Cortex of kidney (tissue), 1 donor: ENCODE measurements at places on chromosomes 6 and 20.

DNA sequence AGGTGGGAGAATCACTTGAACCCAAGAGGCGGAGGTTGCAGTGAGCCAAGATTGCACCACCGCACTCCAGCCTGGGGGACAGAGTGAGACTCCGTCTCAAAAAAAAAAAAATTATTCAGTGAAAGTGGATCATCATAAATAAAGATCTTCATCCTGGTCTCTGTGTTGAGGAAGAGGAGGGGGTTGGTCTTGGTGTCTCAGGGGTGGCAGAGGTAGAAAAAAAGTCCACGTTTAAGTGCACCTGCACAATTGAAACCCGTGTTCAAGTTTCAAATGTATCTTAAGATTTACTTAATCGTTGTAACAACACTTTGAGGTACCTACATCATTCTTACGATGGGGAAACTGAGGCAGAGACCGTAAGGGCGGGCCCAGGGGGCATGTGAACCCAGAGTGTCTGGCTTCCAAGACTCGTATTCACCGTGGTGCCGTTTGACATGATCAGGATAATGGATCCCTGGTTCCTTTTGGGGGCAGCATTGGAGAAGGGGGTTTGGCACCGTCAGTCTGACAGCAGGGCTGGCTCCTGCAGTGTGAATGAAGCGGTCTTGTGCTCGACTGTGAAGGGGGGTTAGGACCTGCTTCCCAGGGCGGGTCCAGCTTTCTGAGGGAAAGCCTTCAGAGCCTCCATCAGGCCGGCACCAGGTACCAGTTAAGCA lies 32.9 kb upstream of the ID1 start:
- DNase-seq, result no peak

DNA sequence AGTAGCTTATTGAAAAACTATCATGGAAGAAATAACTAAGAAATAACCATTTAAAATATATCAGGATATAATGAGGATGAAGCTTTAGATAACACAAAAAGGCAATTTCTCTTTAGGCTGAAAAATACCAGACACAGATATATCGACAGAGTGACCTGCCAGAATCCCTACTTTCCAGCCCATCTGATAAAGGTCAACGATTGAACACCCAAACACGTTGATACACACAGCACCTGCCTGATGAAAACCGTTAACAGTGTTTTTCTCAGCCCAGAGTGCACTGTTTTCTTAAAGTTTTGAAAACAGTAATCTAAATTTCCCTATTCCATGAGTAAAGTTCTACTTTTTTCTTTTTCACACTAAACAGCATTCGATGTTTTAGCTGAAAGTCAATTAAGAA lies 143.1 kb upstream of the ESR1 start:
- DNase-seq, result no peak

- no peak for DNase-seq
Measured at GRCh38 chr20:56299362-56299761, 50.8 kb downstream of the MC3R start.

DNA sequence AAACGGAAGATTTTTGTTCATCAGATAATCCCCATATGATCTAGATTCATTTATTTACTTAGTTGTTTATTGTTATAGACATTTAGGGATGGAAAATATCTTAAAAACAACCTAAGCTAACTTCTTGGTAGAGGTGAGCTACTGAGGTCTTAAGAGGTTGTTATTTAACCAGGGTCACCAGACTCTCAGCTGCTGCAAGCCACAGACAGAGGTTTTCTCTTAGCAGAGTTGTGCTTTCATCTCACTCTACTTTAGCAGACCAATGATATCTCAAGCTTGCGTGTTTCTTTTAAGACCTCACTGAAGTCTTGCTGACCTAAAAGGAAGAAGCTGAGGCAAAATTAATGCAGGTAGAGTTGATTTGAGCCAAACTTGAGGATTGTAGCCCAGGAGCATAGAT lies 43.6 kb downstream of the NCOA7 start:
- no peak for DNase-seq

DNA sequence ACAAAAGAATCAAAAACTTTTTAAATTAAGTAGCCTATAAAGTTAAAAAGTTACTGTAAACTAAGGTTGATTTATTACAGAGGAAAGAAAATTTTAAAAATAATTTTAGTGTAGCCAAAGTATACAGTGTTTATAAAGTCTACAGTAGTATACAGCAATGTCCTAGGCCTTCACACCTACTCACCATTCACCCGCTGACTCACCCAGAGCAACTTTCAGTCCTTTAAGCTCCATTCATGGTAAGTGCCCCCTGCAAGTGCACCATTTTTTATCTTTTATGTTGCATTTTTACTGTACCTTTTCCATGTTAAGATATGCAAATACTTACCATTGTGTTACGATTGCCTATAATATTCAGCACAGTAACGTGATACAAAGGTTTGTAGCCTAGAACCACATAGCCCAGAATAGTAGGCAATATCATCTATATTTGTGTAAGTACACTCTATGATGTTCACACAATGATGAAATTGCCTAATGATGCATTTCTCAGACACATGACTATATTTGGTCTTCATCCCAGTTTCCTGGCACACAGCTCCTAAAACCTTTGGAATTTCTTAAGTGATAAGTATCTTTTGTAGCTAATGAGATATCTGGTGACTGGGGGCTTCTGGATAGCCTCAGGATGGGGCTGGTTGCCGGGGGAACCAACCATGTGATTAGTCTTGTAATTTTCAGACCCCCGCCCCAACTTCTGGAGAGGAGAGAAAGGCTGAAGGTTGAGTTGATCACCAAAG lies 111.0 kb downstream of the MRPL14 start:
- DNase-seq, result no peak

GRCh38 chr6:155635416-155635815 lies 179.8 kb upstream of the NOX3 start:
- DNase-seq, result no peak

GRCh38 chr6:118134206-118134605 lies 227.1 kb downstream of the SLC35F1 start:
- no peak for DNase-seq

DNA sequence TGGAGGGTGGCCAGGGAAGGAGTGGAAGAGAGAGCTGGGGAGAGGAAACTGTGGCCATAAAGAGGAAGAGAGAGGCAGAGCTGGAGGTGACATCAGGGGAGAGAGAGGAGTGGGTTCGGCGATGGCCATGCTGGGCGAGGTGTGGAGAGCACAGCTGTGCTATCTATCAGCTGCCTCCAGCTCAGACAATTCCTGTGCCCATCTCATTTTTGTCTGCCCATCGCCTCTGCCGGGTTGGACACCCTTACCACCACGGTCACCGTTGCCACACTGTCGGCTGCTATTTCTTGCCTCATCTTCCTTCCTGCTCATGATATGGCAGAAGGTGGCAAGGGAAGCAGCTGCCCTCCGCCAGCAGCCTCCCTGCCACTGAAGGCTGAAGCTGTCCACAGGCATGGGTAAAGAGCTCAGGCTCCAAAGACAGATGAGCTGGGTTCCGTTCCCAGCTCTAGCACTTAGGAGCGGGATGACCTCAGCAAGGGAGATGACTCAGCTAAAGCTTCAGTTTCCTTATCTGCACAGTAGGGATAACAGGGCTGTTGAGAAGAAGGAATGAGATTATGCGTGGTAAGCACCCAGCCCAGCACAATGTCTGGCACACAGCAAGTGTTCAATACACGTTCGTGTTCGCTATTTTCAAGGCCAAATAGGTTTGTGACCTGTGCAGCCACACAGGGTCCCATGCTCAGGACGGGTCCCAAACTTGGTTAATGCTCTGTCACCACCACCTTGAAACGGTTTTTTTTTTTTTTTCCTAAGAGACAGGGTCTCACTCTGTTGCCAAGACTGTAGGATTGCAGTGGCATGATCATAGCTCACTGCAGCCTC lies 21.9 kb upstream of the TAF8 start:
- no peak for DNase-seq

GRCh38 chr6:40325791-40326190 lies 261.4 kb downstream of the LRFN2 start:
- DNase-seq, result no peak

DNA sequence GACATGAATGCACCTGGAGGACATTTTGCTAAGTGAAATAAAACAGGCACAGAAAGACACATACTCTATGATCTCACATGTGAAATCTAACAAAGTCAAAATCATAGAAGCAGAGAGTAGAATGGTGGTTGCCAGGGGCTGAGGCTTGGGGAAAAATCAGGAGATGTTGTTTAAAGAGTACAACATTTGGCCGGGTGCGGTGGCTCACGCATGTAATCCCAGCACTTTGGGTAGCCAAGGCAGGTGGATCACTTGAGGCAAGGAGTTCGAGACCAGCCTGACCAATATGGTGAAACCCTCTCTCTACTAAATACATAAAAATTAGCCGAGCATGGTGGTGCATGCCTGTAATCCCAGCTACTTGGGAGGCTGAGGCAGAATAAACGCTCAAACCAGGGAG lies 26.0 kb upstream of the LOC128125822 start:
- DNase-seq, result no peak

DNA sequence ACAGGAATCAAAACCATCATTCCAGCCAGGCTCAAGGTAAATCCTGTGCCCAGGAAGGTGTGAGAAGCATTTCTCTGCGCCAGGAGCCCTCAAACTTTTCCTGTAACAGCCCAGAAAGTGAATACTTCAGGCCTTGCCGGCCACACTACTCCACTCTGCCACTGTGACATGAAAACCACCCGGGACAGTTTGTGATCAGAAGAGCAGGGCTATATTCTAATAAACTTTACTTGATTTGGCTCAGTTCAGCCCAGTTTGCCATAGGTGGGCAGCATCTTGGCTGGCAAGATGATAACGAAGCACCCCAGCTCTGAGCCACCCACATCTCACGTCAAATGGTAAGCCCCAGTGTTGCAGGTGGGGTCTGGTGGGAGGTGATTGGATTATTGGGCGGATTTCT lies 249.4 kb downstream of the DLL1 start:
- no peak for DNase-seq

DNA sequence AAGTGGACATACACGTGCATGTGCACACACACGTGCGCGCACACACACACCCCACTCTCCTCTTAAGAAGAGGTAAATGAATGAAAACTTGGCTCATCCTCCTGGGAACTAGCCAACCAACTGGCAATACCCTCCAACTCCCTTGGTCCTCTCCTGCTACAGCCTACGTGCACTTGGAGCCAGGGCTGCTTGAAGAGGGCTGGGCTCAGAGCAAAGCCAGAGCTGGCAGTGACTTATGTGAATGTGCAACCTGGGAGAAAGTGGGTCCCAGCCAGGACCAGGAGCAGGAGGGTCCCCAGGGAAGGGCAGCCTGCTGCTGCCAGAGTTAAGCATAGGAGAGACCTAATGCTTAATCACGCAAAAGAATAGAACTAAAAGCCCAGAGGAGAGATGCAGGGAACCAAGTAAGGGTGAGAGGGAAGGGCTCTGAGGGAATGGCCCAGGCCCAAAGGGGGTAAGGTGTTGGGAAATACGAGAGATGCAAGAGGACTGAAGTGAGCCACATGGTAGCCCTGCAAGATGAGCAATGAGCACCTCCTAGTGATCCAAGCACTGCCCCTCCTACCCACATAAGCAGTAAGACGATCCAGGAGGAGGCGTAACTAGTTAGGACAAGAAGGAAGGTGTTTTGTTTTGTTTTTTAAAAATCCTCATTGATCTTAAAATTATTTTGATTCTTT lies 24.7 kb downstream of the TRAF3IP2 start:
- no peak for DNase-seq

DNA sequence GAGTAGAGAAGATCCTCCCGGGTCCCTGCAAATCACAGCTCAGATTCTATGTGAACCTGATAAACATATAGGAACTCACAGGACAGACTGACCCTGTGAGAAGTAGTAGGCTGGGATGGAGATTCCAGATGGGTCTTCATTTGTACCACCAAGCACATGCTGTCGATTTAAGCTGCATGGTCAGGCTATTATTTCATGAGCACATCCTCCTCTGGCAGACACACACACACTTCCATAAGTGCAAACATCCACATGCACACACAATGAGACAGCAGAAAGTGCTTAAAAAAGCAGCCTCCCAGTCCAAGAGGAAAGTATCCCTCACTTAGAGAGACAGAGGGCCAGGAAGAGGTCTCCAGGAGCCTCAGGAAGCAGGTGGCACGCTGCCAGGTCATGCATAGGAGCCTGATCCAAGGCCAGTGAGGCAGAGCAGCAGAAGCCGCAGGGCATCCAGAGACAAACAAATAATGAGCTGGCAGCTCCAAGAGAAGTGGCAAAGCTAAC lies 131.8 kb downstream of the UNC5CL start:
- no peak for DNase-seq

GRCh38 chr6:107128175-107128574 lies 12.9 kb upstream of the BEND3 start:
- DNase-seq, result no peak

DNA sequence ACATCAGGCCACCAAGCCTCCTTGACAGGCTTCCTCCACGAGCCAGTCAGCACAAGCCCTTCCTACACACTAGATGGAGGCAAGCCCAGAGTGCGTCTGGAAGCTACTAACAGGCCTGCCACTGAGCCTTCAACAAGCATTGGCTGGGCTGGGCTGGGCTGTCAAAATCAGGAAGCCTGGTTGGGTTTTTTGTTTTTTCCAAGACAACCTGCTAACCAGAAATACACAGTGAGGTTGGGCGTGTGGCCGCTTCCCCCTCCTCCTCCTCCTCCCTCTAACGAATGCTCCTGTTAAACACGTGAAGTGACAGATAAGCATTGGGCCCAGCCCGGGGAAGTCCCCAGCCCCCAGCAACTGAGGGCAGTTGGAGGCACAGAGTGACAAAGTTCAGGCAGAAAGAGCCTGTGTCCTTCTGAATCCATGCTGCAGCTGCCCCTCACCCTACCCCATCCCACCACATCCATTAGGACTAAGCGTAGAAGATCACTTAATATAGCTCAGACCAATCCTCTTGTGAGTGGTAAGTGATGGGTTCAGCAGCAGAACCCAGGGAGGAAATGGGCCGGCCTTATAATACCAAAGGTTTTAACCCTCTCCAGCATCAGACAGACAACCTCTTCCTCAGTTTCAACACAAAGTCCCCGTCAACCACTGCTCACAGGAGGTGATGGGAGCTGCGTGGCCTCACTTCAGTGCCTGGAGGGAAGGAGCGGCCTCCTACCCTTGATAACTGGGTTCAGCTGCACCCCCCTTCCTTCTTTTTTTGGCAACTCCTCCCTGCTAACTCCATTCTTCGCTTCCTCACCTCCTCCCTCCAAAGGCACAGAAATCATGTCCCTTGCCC lies 1.1 kb downstream of the NFATC2 start:
- no peak for DNase-seq

DNA sequence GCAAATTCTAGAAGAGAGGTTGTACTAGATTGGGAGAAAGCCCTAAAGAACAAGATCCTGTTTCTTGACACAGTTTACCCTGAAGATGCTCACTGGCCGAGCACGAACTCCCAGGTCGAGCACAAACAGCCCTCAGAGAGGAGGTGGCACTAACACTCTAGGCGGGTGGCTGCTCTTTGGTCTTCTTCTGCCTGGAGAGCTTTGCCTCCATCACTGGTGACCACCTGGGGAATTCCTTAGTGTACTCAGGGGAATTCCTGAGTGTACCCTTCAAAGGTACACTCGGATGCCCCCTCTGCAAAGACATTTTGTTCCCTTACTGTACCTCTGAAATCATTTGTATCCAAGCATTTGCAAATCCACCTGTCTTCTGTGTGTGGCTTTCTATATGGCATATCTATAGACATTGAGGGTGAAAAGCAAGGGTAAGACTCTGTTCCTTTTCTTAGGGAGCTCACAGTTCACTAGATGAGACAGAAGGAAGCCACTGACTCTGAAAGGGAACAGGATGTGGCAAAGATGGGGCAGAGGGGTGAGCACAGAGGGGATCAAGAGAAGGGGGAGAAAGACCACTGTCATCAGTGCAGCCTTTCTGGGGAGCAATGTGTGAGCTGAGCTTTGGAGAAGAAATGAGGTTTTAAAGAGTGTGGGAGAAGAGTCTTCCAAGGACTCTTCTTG lies 169.8 kb upstream of the PROKR2 start:
- no peak for DNase-seq

GRCh38 chr6:40474937-40475336 lies 112.2 kb downstream of the LRFN2 start:
- no peak for DNase-seq
